ENCODE measurements at places on chromosomes 11 and 22.

DNA sequence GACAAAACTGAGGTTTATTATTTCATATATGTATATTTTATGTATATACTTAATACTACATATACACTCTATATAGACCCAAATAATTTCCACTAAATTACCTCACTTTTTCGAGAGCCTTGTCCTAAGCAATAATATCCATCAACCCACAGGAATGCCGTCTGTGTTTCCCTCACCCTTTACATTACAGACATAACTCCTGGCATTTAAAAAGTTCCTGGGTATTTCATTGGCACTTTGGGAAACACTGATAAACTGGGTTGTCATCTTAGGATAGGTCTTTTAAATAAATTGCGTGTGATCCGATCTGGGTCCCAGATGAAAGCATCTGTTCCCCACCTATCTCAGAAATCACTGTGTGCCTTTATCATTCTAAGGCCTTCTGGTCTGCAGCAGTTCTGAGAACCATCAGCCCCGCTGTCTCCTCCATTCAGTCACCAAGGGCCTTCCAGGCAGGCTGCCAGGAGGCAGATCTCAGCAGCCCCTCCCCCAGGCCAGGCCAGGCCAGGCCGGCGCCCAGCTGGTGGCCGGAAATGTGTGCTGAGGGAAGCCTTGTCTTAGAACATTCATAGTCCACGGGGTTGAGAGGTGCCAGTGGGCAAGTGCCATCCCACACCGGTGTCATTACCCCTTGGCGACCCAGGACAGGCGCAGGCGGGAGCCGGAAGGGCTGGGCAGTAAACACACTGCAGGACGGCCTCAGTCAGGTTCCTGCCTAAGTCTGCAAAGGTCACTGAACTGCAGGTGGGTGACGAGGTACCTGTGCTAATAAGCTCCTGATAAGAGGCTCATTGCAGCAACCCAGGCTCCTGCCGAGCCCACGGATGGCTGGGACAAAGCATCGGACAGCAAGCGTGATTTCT is 3.3 kb downstream of the FGF19 start:
- peaks cover 38% of the 10 kb centered on the region for H3K27me3 ChIP-seq
- no peak for DNase-seq
- H3K4me1 ChIP-seq: peaks cover 1% of the 10 kb centered on the region
- no peak overlapping the region for H3K4me3 ChIP-seq
- no peak overlapping the region for H3K27ac ChIP-seq
- no peaks in the 10 kb centered on the region for H3K36me3 ChIP-seq

- H3K27me3 ChIP-seq: peaks cover 2% of the 10 kb centered on the region
- no peaks in the 10 kb centered on the region for H3K36me3 ChIP-seq
- DNase-seq: no peak
- H3K4me3 ChIP-seq: no peak overlapping the region
Measured at GRCh38 chr11:27266125-27266524, 96.9 kb downstream of the CCDC34 start.

DNA sequence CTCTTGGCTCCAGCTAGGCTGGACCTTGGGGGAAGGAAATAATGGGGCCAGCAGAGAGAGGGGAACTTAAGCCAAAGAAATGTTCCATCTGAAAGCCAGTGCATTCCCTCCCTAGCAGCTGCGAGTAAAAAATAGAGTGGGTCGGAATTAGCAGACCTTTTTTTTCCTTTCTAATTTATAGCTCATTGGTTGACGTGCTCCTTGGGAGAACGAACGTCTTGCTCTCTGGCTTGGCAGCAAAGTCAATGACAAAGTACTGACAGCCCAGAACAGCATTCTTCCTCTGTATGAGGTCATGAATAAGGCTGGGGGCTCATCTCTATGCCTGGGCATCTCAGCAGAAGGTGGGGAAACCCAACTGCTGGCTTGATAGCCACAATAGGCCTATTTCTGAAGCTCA is 65.0 kb downstream of the SEZ6L start:
- no peaks in the 10 kb centered on the region for H3K36me3 ChIP-seq
- H3K27ac ChIP-seq: no peak overlapping the region
- DNase-seq: no peak
- H3K4me3 ChIP-seq: no peak overlapping the region
- no peaks in the 10 kb centered on the region for H3K4me1 ChIP-seq

GRCh38 chr22:42623301-42623751 is 8.6 kb upstream of the POLDIP3 start:
- H3K36me3 ChIP-seq: peaks cover 16% of the 10 kb centered on the region
- H3K27ac ChIP-seq: no peak overlapping the region
- no peaks in the 10 kb centered on the region for H3K27me3 ChIP-seq
- DNase-seq: no peak
- H3K4me3 ChIP-seq: no peak overlapping the region

GRCh38 chr11:8913961-8914660 is 3.1 kb downstream of the AKIP1 start:
- H3K27ac ChIP-seq: peak overlapping the region; percentile 81
- peak overlapping the region; percentile 60 for H3K4me3 ChIP-seq
- H3K27me3 ChIP-seq: peaks cover 6% of the 10 kb centered on the region

GRCh38 chr11:111469200-111469599 is 43.0 kb downstream of the BTG4 start:
- H3K4me3 ChIP-seq: no peak overlapping the region
- no peak for DNase-seq
- peak overlapping the region; percentile 7 for H3K27ac ChIP-seq
- H3K4me1 ChIP-seq: peaks cover 21% of the 10 kb centered on the region
- H3K27me3 ChIP-seq: peaks cover 2% of the 10 kb centered on the region

- H3K27ac ChIP-seq: peak overlapping the region; percentile 39
- H3K36me3 ChIP-seq: peaks cover 40% of the 10 kb centered on the region
- H3K4me3 ChIP-seq: no peak overlapping the region
- DNase-seq: no peak
Measured at GRCh38 chr11:66239998-66240780, 28.2 kb upstream of the RAB1B start.

- no peaks in the 10 kb centered on the region for H3K27me3 ChIP-seq
- no peaks in the 10 kb centered on the region for H3K4me1 ChIP-seq
- H3K4me3 ChIP-seq: no peak overlapping the region
Measured at GRCh38 chr11:80061056-80061455, 620.2 kb upstream of the TENM4 start.

DNA sequence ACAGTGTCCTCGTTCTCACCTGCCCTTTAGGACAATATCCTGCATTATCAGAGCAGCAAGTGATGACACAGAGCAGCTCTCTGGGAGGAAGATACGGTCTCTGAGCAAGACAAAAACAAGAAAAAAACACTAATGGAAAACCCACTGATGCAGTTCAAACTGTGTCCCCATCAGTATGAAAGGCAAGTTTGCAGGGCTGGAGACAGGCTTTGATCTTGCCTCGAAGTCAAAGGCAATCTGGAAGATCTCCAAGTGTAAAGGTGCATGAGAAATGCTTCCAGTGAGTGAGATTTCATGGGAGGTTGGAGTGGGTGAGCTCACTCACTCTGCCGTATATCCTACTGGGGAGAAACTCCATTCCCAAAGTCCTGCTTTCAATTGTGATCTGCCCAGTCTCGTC is 157.5 kb downstream of the KIRREL3 start:
- H3K36me3 ChIP-seq: no peaks in the 10 kb centered on the region
- H3K4me1 ChIP-seq: no peaks in the 10 kb centered on the region
- no peak for DNase-seq
- no peak overlapping the region for H3K27ac ChIP-seq

DNA sequence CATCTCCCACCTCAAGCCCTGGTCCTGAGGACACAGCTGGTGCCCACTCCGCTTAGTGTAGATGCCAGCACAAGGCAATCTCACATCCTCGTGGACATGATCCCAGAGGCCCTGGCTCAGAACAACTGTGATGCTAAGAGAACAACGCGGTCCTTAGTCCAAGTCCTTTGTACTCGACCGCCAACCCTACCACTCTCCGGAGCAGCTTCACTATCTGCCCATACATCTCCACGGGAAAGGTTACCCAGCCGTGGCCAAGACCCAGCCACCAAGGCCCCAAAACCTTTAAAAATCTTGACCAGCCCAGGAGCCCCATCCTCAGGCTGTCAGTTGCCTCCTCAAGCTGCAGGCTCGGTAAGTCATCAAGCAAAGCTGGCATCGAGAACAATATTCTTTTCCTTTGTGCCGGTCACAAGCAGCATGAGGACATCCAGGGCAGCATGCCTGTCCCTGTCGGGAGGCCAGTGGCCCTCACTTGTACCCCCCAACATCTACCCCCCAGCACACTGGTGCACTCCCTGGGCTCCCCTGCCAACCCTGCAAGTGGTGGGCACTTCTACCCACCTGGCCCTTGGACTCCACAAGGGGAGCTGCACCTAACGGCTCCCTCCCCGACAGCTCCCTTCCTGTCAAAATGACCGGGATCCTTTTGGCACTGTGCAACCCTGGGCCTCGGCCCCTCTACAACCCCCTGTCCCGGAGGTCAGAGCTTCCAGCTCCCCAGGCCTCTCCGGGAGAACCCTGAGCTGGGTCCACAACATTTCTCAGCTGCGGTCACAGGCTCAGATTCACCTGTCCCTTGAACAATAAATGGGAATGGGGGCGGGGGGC is 2.5 kb downstream of the OSBPL5 start:
- H3K4me3 ChIP-seq: no peak overlapping the region
- peaks cover 16% of the 10 kb centered on the region for H3K4me1 ChIP-seq
- no peak overlapping the region for H3K27ac ChIP-seq
- DNase-seq: no peak
- peaks cover 28% of the 10 kb centered on the region for H3K27me3 ChIP-seq

- peak overlapping the region; percentile 28 for H3K27ac ChIP-seq
- DNase-seq: no peak
- no peak overlapping the region for H3K4me3 ChIP-seq
- peaks cover 3% of the 10 kb centered on the region for H3K36me3 ChIP-seq
Measured at GRCh38 chr11:76824083-76824939, 36.4 kb upstream of the ACER3 start.

GRCh38 chr11:61120099-61120705 is 17.9 kb downstream of the CD5 start:
- no peaks in the 10 kb centered on the region for H3K27me3 ChIP-seq
- peaks cover 77% of the 10 kb centered on the region for H3K4me1 ChIP-seq
- peaks cover 90% of the 10 kb centered on the region for H3K36me3 ChIP-seq
- H3K27ac ChIP-seq: peak overlapping the region; percentile 83
- H3K4me3 ChIP-seq: peak overlapping the region; percentile 49

DNA sequence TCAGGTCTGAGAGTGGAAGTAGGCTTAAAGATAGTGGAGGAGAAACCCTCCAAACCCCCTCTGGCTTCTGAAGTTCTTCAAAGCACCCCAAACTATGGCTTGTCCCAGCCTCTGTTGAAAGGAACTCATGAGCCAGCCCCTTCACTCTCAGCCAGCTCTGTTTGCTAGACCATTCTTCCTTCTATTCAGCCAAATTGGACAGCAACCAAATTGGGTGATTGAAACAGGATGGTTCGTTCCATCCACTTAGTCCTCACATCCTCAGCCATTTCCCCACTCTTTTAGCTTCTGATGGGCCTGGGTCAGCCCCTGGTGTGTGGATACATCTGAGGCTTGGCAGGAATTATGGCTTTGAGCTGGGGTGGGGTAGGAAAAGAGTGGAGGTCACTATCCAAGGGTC is 4.5 kb downstream of the HTR3A start:
- H3K4me3 ChIP-seq: no peak overlapping the region
- H3K27me3 ChIP-seq: peaks cover 7% of the 10 kb centered on the region
- peaks cover 10% of the 10 kb centered on the region for H3K4me1 ChIP-seq
- no peaks in the 10 kb centered on the region for H3K36me3 ChIP-seq
- DNase-seq: no peak
- no peak overlapping the region for H3K27ac ChIP-seq

GRCh38 chr11:72409458-72409857 is 24.9 kb downstream of the CLPB start:
- no peak for DNase-seq
- H3K4me3 ChIP-seq: no peak overlapping the region
- no peaks in the 10 kb centered on the region for H3K27me3 ChIP-seq

- no peak overlapping the region for H3K4me3 ChIP-seq
- H3K27ac ChIP-seq: no peak overlapping the region
- peaks cover 33% of the 10 kb centered on the region for H3K4me1 ChIP-seq
- H3K27me3 ChIP-seq: peaks cover 16% of the 10 kb centered on the region
- no peak for DNase-seq
Measured at GRCh38 chr22:26651815-26652214, 5.6 kb upstream of the MIAT start.

DNA sequence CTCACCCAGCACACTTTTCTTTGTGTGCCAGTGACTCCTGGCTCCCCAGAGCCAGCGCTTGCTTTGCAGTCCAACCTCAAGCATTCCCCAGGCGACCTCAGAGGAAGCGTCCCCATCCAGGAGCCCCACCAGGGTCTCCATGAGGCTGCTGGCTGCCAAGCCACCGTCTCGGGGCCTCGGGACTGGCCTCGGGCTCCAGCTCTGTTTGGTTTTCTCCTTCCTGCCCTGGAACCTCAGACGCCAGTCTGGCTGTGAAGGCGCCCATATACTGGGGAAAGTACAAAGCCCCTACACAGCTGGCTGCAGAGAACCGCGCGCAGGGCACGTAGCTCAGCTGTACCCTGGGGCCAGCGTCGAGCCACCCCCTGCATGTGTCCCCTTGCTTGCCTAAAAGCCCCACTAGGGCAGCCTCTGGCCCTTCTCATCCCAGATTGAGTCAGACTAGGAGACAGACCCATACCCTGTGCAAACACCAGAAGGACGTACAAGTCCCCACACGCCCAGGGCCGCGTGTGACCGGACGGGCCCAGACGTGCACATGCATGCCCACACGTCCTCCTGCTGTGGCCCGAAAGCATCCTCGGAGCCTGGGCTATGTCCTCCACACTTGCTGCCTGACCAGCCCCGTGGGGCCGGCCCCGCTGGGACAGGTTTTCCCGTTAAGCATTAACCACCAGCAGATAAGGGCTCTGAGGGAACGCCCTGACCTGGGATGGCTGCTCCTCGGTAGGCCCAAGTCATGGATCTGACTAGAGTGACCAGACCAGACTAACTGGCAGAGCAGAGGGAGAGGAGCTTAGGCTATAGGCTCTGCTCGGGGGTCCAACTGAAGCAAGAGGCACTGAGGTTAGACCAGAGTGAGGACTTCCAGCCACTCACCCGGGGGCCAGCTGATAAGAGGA is 4.2 kb upstream of the SYT8 start:
- H3K36me3 ChIP-seq: no peaks in the 10 kb centered on the region
- H3K27ac ChIP-seq: no peak overlapping the region
- no peaks in the 10 kb centered on the region for H3K4me1 ChIP-seq
- DNase-seq: peak; percentile 17
- H3K4me3 ChIP-seq: no peak overlapping the region
- peaks cover 4% of the 10 kb centered on the region for H3K27me3 ChIP-seq

DNA sequence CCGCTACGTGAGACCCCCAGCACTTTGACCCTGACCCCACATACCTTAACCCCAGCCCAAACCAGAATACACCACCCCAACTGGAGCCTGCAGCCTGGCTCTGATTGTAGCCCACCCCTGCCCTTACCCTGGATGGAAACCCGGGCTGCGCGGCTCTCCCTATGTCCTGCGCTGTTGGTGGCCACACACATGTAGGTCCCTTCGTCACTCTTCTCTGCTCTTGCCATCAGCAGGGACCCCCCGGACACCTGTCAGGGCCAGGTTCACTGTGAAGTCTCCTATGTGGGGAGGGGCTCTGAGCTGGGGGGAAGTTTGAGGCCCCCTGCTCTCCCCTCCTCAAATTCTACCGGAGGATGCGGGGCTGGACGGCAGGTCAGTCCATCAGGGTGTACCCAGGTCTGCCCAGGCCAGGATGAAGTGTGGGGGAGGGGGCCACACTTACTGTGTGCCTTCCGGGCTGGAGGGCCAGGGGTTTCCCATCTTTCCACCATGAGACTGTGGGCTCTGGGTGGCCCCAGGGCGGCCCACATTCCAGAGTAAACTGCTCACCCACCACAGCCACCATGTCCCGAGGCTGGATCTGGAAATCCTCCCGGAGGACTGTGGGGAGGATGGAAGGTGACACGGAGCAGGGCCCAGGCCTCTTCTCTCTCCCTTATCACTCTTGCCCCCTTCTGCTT is 1.5 kb downstream of the ROBO4 start:
- DNase-seq: no peak
- no peak overlapping the region for H3K4me3 ChIP-seq
- peaks cover 11% of the 10 kb centered on the region for H3K4me1 ChIP-seq

GRCh38 chr11:133318221-133318620 is 214.1 kb downstream of the OPCML start:
- no peaks in the 10 kb centered on the region for H3K4me1 ChIP-seq
- H3K27ac ChIP-seq: no peak overlapping the region
- H3K27me3 ChIP-seq: no peaks in the 10 kb centered on the region
- H3K4me3 ChIP-seq: no peak overlapping the region
- no peaks in the 10 kb centered on the region for H3K36me3 ChIP-seq

Data from activated CD8-positive, alpha-beta T cell treated with anti-CD3 and anti-CD28 coated beads, Interleukin-2, amount 10 ng/mL, durations not matched to agents 7 days and 5 days (primary cell).